CD4-positive, alpha-beta T cell treated with Interleukin-1 beta for 1 hour (primary cell): ENCODE measurements at places on chromosomes 3 and 15.

DNA sequence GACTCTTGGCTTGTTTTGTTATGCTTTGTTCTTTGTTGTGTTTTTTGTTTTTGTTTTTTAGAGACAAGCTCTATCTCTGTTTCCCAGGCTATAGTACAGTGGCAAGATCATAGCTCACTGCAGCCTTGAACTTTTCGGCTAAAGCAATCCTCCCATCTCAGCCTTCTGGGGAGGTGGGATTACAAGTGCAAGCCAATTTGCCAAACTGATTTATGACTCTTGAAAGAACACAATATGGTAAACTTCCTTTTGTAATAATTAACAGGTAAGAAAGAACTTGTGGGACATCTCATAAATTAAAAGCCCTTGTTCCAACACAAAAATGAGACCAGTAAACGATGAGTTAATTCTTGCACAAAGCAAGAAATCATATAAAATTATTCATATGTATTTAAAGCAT is 476.3 kb downstream of the MAGI1 start:
- no peak for DNase-seq

GRCh38 chr15:89814112-89814742 is 425 bp downstream of the ANPEP start:
- DNase-seq, result no peak

DNA sequence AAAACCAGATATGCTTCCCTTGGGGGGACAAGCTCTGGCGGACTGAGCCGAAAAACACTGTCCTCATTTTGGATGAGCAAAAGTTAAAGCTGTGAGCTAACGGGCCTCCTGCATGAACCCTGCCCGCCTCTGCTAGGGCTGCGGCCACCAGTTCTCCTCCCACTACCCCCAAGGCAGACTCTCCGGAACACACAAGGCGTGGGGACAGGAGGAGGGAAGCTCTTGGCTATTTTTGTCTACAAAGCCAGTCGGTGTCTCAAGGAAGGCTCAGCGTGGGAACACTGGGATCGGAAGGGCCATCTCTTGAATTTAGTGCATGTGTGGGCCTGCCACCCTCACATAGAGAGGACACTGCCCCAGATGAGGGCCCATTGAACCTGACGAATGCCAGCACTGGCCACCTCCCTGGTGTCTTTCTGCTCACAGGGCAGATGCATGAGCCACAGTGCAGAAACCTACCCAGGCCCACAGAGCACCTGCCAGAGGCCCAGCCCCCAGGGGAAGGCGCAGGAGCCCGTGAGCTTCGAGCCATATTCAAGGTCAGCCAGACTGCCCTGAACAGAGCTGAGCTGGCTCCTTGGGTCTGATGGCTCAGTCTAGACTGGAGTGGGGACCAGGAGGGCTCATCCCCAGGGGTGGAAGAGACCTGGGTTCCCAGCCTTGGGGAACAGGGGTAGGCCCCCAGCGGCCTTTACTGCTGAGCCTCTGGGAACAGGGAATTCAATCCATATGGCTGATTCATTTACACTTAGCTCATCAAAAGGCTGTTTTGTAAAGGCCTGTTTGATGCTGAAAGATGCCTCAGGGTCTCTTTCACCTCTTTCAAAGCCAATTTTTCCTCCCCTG is 38.3 kb downstream of the HCN4 start:
- no peak for DNase-seq

GRCh38 chr15:98413933-98414546 is 234.3 kb upstream of the IGF1R start:
- DNase-seq, result no peak

GRCh38 chr3:17655743-17656142 is 86.7 kb downstream of the TBC1D5 start:
- no peak for DNase-seq

DNA sequence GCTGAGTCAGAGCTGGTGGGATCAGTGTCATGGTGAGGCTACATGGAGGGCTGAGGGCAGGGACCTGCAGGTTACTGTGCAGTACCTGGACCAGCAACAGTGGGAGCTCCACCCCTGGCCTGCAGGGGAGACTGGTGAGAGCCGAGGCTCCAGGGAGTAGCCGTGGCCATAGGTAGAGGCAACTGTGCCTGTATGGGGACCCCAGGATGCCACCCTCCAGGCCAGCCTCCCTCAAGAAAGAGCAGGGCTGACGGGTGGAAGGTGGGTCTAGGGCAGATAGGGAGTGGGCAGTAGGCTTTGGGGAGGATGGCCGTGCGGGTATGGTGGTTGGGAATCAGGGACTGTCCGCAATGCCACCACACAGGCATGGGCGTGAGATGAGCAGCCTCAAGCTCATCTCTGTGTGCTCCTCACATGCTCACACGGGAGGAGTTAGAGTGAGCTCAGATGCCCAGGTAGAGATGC is 35.5 kb downstream of the FBLN2 start:
- no peak for DNase-seq

- no peak for DNase-seq
These were observed 62.0 kb upstream of the BCL6 start for GRCh38 chr3:187807086-187807862.

GRCh38 chr15:32659340-32660155 is 18.0 kb downstream of the SCG5 start:
- no peak for DNase-seq

DNA sequence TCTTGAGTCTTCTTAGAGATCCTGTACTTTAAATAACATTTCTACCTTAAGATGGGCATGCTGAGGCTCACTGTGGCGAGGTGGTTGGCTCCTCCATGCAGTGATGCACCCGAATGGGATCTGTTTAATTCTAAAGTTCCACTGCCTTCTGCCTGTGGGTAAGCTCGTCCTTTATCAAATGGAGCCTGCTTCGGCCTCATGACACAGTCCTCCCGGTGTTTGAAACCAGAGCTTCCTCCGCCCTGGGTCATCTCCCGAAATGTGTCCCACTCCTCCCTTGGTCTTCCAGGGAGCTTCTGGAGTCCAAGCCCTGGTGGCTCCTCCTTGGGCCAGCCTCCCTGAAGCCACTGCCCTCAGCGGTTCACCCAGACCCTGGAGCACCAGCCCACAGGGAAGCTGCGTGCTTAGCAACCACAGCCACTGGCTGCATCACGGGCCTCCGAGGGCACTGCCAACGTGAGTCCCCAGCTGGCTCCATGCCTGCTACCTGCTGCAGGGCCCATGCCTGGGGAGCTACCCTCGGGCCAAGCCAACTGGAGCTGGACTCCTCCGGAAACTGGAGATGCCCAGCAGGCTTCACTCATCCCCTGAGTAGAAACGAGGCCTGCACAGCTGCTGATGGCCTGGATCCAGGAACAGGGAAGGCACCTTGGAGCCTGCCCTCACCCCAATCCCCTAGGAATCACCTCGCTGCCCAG is 3.3 kb downstream of the RHCG start:
- no peak for DNase-seq

GRCh38 chr3:194757647-194758061 is 72.0 kb downstream of the FAM43A start:
- no peak for DNase-seq

DNA sequence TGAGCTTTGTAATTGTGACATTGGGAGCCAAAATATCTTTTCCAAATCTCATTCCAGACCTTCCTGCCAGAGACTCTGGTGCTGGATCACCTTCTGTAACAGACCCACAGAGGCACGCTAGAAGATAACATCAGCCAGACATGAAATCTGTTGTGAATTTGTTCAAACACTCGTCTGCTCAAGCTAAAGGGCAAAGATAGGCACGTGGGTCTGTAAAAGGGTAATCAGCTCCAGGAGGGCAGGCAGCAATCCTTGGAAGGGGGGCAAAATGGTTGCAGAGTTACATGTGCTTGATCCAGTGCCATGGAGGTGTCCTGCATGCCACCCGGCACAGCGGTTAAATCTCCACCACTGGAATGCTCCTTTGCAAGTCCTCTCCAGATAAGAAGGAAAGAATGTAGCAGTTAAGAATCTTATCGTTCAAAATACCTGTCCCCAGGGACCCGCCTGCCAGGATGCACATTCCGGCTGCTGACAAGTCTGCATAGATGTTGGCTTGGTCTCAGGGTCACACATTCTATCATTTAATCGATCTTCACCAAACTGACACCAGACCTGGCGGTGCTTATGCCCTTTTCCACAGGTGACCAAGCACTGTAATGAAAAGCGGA is 74.8 kb downstream of the ADAMTS9 start:
- DNase-seq, result no peak

DNA sequence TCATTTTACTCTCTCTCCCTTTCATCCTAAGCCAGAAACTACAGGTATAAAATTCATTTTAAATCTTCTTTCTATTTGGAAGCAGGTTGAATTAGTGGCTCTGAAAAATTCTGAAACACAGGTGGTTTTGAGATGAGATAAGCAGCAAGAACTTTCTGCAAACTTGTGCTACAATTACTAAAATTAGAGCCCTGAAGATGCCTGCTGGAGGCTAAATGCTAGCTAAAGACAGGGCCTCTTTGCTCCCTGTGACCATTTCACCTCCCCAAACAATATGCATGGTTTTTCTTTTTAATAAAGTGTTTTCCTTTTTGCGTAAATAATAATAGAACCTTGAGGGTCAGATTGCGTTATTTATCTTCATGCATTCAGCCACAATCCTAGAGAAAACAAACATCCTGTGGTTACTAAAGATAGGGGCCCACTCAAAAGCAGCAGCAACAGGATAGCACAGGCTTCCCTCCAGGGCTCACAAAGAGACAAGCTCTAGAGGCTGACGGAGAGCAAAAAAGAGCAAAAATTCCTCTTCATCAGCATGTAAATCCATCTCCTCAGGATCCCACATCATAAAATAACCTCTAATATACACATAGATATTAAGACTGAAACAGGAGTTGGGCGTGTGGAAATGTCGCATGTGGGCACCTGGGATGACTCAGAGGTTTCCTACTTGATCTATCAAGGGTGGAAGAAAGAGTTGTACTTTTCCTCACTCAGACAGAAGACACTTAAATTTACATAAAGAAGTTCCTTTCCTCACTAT is 26.5 kb upstream of the CP start:
- no peak for DNase-seq

- DNase-seq, result no peak
These were observed 3.8 kb downstream of the PLD1 start for GRCh38 chr3:171806200-171807128.

GRCh38 chr15:48392356-48392755 is 61.1 kb downstream of the DUT start:
- no peak for DNase-seq

DNA sequence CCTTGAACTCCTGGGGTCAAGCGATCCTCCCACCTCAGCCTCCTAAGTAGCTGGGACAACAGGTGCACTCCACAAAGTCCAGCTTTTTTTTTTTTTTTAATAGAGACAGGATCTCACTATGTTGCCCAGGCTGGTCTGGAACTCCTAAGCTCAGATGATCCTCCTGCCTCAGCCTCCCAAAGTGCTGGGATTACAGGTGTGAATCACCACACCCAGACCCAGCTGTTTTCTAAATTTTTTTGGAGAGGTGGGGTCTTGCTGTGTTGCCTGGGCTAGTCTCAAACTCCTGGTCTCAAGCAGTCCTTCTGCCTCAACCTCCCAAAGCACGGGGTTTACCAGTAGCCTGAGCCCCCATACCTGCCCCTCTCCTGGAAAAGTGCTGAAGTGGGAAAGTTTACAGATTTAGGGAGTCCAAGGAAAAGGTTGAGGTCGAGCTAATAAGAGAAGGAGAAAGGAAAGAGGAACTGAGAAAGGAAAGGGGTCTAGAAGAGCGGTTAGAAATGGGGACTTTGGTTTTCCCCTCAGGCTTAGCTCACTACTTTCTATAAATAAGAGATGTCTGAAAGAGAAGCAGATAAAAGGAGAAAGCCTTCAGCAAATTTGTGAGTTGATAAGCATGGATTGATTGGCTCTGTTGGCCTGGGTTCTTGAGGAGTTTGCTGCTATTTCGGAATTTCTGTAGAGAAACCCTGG is 23.6 kb downstream of the UBE2E1 start:
- no peak for DNase-seq

DNA sequence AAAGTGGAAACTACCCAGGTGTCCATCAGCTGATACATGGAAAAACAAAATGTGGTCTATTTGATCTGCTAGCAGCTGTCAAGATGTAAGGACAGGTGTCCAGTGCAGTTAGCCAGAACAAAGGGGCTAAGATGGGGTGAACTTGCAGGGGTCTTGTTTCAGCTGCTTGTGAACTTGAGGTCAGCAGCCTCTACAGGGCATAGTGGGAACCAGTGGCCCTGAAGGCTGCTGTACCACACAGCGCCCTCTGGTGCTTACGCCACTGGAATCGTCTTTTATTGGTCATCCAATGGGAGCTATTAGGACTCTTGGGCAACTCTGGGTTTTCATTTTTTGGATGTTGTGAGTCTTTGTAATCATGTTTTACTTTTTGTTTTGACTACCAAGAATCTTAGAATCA is 62.2 kb upstream of the CTSH start:
- DNase-seq, result peak; percentile 15

DNA sequence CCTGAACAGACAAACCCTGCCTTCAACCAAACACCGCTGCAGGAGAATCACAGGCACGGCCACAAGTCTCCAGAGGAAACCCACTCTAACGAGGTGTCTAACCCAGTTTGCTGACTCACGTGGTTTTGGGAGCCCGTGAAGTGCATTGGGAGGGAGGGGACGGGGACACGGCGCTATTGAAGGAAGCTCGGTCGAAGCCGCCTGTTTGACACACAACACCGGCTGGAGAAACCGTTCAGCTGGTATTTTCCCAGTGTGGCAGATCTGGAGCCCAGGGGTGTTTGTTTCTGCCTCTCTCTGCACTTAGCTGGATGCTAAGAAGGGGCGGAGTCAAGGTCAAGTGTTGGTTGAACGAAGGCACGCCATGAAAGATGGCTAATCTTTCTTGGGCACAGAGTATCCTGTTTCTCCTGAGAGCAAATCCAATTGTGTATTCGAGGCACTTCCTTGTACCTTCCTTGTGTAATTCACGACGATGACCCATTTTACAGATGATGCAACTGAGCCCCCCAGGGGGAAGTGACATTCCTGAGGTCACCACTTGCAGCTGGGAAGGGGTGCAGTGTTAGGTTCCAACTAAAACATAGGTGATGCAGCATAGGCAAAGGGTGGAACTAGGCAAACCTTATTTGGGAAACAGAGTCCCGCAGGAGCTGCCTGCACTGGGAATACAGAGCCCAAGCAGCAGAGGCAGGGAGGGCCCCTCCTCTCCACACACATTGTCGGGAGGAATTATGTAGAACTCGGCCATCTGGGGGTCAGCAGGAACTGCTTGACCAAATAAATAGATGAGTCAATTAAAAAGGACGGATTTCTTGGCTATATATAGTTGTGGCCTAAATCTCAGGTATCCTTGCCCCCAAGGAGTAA is 22.5 kb downstream of the SLC6A6 start:
- DNase-seq, result peak; percentile 59

GRCh38 chr3:146577662-146578061 is 27.5 kb downstream of the PLSCR5 start:
- peak; percentile 43 for DNase-seq

DNA sequence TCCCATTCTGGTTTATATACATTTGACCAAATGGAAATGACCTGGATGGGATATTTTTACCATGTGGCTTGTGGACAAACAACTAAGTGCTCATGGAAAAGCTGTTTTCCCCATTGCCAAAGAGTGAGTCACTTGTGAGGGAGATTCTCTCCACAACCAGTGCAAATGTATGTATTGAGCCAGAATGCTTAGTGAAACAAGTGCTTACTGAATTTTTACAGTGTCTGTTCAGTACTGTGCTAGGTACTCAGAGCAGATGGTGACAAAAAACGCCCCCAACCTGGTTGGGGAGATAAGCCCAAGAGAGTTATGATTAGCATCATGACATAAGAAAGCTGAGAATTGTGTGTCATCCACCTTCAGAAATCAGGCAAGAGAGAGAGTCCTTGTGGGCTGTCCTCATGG is 2.3 kb downstream of the CHP1 start:
- DNase-seq, result no peak

GRCh38 chr3:142929109-142929508 is 34.4 kb downstream of the PAQR9 start:
- peak; percentile 26 for DNase-seq
